ENCODE measurements at places on chromosomes 2 and 18.

GRCh38 chr2:232971744-232972143 lies 41.3 kb downstream of the NGEF start:
- no peak for DNase-seq

GRCh38 chr2:3122525-3122924 lies 255.1 kb downstream of the EIPR1 start:
- DNase-seq: no peak

DNA sequence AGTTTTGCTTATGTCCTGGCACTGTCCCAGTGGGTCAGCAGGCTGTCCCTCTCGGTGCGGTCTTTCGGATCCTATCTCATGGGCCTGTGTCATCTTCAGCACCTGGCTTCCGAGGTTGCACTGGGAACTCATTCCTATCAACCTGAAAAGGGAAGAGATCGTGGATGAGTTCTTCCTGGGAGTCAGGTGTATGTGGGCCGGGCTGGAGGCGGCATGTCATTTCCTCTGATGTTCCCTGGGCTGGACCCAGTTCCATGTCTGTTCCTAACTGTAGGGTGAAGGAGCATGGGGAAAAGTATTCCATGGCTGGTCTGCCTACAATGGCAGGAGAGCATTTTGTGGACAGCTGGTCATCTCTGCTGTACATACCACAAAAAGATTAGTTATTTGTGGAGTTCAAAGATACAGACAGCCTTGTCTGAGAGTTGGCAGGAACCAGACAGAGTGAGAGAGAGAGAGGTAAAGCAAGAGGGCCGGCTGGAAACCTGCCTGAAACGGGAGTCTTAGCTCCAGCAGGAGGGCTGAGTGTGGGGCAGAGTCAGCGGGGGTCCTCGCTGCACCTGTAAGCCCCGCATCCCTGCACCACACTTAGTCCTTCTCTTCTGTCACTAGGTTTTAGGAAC lies 25.2 kb downstream of the FAM228A start:
- DNase-seq: no peak

- no peak for DNase-seq
These were observed 66.2 kb upstream of the MCFD2 start for GRCh38 chr2:46981662-46982350.

DNA sequence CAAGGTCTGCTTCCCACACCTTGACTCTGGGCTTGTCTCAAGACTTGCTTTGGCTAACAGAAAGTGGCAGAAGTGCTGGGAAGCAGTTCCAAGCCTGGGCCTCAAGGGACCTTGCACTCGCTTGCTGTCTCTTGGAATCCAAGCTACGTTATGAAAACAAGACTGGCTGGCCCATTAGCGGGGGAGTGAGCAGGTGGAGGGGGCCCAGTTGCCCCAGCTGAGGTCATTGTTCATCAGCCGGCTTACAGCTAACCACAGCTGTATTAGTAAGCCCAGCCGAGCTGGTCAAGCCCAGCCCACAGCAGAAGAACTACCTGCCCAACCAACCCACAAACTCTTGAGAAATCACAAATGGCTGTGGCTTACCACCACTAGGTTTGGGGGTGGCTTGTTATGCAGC lies 63.1 kb downstream of the MARCO start:
- no peak for DNase-seq
